Activated gamma-delta T cell treated with anti-CD3 and anti-CD28 coated beads, Interleukin-2, amount 50 U/mL, for 16 hours (primary cell): ENCODE measurements at places on chromosomes 12 and 14.

- no peak for DNase-seq
Measured at GRCh38 chr14:31080484-31080883, 54.3 kb upstream of the STRN3 start.

GRCh38 chr12:94872671-94872970 lies 130.9 kb downstream of the NDUFA12 start:
- no peak for DNase-seq

DNA sequence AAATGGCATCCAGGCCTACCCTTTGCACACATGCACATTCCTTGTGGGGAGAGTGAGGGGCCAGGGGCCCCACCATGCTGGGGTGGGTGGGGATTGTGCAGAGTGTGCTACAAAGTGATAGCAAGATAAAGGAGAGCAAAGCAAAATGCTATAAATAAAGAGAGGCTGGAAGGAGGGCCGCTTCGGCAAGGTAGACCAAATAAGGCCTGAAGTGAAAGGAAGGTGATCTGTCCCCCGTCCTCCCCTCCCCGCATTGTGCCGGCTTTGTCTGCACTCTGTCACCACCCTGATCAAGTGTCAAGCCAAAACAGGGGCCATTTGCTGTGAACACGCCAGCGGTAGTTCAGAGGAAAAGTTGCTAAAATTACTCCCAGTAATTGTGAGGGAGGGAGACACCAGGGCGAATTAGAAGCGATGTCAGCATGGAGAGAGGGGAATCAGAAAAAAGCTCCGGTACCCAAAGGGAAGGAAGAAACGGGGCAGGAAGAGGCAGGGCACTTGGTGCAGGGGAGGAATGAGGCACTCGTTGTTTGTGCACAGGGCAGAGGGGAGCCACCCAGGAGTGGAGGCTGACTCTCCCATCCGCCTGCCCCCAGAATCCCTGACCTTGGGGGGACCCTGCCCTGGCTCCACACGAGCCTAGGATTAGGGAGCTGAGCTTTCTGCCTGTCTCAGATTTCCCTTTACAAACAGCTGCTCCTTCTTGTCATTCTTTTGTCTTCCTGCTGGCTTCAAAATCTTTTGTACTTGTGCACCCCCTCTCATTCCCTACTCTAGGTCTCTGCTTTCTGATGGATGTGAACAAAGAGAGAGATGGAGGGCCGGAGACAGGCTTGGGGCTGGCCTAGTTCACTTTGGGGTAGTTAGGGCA lies 2.9 kb upstream of the MYH7 start:
- no peak for DNase-seq

- no peak for DNase-seq
Measured at GRCh38 chr14:102668291-102668873, 75.9 kb downstream of the RCOR1 start.

GRCh38 chr12:98509063-98509462 lies 6.3 kb upstream of the TMPO start:
- DNase-seq = no peak

DNA sequence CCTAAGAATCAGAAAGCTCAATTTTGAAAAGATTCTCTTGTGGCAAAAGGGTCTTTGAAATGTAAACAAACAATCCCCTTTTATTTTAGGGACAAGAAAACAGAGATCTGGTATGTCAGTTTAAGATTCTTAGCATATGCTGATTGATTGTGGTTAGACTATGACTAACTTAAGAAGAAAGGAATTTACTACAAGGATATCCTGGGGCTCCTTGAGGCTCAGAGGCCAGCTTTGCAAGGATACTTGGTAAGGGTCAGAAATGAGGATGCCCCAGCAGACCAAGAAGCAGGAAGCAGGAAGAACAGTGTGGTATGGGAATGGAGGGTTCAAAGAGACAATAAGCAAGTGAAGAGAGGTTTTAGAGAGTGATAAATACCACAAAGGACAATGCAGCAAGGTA lies 474.6 kb downstream of the ETNK1 start:
- DNase-seq = no peak
